ENCODE measurements at places on chromosomes 1 and 21. TPM values are rescaled to one million over a fixed set of nuclear protein-coding genes. Genes with fewer than 3 reads are reported as not detected.

DNA sequence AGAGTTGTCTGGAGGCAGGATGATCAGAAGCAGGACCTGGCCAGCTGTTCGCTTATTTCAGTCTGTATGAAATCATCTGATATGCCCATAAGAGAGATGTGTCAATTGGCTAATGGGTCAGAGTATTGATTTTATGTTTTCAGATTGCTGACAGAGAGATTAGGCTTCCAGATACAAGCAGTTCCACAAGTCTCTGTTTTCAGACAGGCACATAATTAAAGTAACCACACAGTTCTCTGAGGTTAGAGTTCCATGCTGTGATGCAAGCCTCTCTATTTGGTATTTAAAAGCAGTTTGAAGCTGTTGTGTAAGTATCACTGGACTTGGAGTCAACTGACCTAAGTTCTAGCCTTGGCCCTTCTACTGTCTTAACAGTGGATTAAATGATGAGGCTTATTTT is 50.1 kb downstream of the ATF6 start:
- no peak overlapping the region for H3K4me3 ChIP-seq
- H3K36me3 ChIP-seq, result peaks cover 11% of the 10 kb centered on the region
- H3K27ac ChIP-seq, result no peak overlapping the region
- H3K4me1 ChIP-seq, result peaks cover 7% of the 10 kb centered on the region
- H3K27me3 ChIP-seq, result no peaks in the 10 kb centered on the region

DNA sequence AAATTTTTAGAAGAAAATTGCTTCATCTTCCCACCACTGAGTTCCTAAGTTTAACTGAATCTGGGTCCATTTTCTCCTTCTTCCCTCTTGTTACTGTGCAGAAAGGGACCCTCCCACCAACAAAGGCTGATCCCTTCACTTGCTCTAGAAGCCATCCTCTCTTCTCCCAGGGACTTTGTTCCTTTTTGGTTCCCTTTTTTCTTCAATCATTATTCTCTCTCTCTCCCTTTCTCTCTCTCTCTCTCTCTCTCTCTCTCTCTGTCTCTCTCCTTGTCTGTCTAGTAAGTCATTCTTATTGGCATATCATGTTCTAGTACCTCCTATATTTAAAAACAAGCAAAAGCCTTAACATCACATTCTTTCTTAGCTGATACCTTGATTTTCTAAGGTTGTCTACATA is 31.7 kb upstream of the GADD45A start:
- H3K4me1 ChIP-seq, result peaks cover 6% of the 10 kb centered on the region
- H3K36me3 ChIP-seq, result peaks cover 2% of the 10 kb centered on the region
- H3K4me3 ChIP-seq, result no peak overlapping the region
- no peak overlapping the region for H3K27ac ChIP-seq
- H3K27me3 ChIP-seq, result peaks cover 29% of the 10 kb centered on the region

- peak overlapping the region; percentile 7 for H3K4me3 ChIP-seq
- peak; percentile 42 for DNase-seq
- no peaks in the 10 kb centered on the region for H3K36me3 ChIP-seq
- no peak overlapping the region for H3K27ac ChIP-seq
- H3K4me1 ChIP-seq, result peaks cover 9% of the 10 kb centered on the region
These were observed 27.4 kb upstream of the CTPS1 start for GRCh38 chr1:40951943-40952743.

DNA sequence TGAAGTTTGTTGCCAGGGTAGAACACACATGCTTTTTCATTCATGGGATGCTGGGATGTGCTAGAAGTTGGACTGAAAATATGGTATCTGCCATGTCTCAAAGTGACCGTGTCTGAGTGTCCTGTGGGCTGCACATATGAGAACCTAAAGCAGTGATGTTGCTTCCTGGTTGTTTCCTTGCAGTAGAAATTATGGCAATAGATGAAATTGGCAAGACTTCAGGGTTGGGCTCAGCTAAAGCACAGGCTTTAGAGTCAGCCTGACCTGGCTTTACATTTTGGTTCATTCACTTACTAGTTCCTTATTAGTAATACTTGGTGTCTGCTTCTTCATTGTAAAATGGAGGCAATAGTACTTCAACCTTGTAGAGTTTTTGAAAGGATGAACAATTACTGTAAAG is 2.2 kb downstream of the LAMC2 start:
- H3K4me1 ChIP-seq, result no peaks in the 10 kb centered on the region
- H3K27ac ChIP-seq, result no peak overlapping the region
- no peak overlapping the region for H3K4me3 ChIP-seq
- no peak for DNase-seq
- H3K36me3 ChIP-seq, result peaks cover 5% of the 10 kb centered on the region

- no peak overlapping the region for H3K4me3 ChIP-seq
- peaks cover 13% of the 10 kb centered on the region for H3K4me1 ChIP-seq
- peaks cover 13% of the 10 kb centered on the region for H3K27me3 ChIP-seq
- peaks cover 3% of the 10 kb centered on the region for H3K36me3 ChIP-seq
- no peak for DNase-seq
These were observed 22.1 kb downstream of the SOX13 start for GRCh38 chr1:204094856-204095634.

DNA sequence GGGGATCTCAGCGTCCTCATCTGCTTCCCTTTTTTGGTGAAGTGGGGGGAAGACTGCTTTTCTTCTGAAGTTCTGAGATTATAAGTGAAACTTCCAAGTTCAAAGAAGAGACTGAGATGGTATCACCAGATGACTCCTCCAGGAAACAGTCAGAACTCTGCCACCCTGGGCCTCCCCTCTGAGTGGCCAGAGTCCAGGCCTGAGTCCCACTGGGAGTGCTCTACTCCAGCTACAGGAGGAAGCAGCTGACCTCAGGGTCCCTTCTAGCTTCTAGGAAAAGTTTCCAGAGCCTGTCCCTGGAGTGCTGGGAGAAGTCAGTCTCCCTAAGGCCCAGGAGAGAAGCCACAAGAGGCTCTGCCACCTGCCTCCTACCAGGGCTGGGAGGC is 104.7 kb downstream of the CASZ1 start:
- peaks cover 20% of the 10 kb centered on the region for H3K4me1 ChIP-seq
- H3K27ac ChIP-seq, result no peak overlapping the region
- no peaks in the 10 kb centered on the region for H3K27me3 ChIP-seq

DNA sequence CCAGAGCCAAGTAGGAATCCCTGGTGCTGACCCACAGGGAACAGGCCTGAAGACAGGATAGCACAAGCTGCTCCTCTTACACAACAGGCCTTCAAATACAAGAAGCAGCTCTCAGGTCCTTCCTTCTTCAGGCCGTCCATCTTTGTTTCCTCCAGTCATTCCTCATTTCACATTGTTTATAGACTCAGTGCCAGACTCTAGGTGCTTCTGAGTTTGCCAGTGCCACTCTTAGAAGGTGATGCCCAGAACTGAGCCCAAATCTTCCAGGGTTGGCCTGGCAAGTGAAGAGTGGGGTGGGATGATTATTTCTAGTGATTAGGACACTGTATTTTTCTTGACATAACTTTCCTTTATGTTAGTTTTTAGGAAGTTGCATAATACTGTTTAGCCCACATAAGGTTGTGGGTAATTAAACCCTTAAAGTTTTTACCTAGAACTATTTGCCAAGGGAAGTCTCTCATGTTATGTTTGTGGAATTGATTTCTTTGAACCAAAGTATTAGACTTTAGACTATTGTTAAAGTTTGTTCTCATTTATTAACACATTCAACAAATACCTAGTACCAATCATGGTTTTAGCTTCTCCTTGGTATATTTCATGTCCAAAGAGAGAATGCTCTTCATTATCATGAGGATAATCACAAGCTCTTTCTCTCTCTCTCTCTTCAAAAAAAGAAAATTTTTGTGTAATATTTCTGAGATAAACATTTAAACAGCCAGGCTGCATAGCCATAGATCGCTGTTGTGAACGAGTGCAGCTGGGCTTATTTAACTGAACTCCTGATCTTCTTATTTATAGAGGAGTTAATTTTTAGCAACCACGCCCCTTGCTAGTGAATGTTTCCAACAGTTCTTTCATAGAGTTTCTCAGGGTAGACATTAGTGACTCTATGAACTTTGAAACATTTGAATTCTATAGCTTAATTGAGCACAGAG is 47.7 kb downstream of the PGM1 start:
- no peak overlapping the region for H3K4me3 ChIP-seq
- peaks cover 5% of the 10 kb centered on the region for H3K4me1 ChIP-seq
- no peak for DNase-seq
- no peak overlapping the region for H3K27ac ChIP-seq

GRCh38 chr1:89466307-89466930 is 58.2 kb upstream of the LRRC8B start:
- peaks cover 79% of the 10 kb centered on the region for H3K27me3 ChIP-seq
- peaks cover 15% of the 10 kb centered on the region for H3K4me1 ChIP-seq
- H3K27ac ChIP-seq, result no peak overlapping the region
- H3K36me3 ChIP-seq, result peaks cover 5% of the 10 kb centered on the region
- DNase-seq, result no peak

- no peaks in the 10 kb centered on the region for H3K36me3 ChIP-seq
- H3K4me3 ChIP-seq, result no peak overlapping the region
- DNase-seq, result no peak
- no peak overlapping the region for H3K27ac ChIP-seq
These were observed 321.1 kb downstream of the TGFB2 start for GRCh38 chr1:218666263-218666662.

- no peak overlapping the region for H3K27ac ChIP-seq
- H3K4me3 ChIP-seq, result no peak overlapping the region
- no peak for DNase-seq
- H3K4me1 ChIP-seq, result peaks cover 6% of the 10 kb centered on the region
- peaks cover 10% of the 10 kb centered on the region for H3K36me3 ChIP-seq
These were observed 5.7 kb downstream of the BCAR3 start for GRCh38 chr1:93675931-93676330.

DNA sequence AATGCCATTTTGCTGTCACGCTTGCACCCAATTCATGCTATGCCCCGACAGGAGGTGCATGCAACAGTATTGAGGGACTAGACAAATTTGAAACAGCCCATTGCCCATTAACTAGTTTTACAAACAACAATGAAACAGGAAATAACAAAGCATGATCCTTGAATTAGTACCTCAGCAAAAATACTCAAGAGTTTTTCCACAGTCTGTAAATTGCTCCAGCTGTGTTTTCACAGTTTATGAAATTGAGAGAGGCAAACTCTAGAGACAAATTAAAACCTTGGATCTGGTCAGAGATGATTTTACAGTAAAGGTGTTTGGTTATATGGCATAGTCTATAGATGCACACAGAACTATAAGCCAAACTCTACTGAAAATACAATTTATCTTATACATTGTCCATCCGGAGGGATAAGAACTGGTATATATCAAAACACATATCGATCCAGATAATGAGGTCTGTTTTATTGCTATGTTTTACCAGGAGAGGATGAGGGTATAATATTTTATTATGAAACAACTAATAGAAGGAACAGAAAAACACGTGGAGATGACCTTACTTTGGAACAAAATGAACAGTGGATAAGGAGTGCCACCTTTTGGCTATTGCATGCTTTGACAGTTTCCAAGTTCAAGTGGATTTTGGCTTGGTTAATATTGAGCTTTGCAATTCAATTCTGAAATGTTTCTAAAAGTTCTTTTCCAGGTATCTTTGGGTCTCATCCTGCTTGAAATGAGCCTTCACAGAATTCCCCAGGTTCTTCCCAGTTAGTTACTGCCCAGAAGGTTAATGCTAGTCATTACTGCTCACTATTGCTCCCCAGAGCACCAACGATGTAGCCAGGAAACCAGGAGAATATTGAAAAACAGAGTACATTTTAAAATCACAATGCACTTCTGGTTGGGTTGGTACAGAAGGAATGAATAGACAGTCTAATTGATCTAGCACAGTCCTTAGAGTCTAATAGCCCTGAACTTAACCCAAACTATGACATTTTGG is 45.7 kb downstream of the ZC3H11B start:
- no peaks in the 10 kb centered on the region for H3K4me1 ChIP-seq
- H3K36me3 ChIP-seq, result no peaks in the 10 kb centered on the region
- no peak overlapping the region for H3K4me3 ChIP-seq

DNA sequence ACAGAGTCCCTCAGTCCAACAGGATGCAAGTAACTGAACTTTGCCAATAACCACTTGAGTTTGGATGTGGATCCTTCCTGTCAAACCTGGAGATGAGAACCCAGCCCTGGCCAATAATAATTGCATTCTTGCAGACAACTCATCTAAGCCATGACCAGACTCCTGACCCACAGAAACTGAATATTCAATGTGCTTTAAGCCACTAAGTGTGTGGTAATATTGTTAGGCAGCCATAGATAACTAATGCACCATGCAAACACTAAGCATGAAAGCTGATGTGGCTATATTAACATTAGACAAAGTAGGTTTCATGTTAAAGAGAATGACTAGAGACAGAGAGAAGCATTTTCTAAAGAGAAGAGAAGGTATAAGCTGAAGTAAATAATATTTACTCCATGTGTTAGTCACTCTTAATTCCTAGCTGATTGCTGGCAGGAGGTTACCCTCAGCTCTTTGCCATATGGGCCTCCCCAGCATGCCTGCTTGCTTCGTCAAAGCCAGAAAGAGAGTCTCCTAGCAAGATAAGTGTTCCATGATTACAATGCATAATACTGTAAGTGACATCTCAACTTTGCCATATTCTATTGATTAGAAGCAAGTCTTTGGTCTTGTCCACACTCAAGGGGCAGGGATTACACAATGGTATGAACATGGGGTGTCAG is 276.4 kb upstream of the PLXNA2 start:
- no peaks in the 10 kb centered on the region for H3K36me3 ChIP-seq
- no peak overlapping the region for H3K4me3 ChIP-seq

DNA sequence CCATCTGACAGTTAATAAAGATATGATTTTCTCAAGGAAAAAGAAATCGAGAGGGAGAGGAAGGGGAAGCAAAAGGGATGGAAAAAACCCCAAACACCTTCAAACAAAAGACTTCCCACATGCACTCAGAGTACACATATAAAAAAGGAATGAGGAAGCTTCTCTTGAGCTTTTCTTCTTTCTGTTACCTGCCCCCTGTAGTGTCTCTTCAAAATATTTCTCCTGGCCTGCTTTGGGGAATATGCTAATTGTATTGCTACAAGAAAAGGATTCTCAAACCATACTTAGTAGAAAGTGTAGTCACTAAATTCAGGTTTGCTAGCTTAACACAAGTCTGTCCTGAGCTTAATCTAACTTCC is 58.7 kb downstream of the KIF14 start:
- DNase-seq, result no peak
- no peaks in the 10 kb centered on the region for H3K27me3 ChIP-seq
- H3K4me1 ChIP-seq, result peaks cover 2% of the 10 kb centered on the region
- H3K4me3 ChIP-seq, result no peak overlapping the region

- H3K36me3 ChIP-seq, result peaks cover 7% of the 10 kb centered on the region
- H3K27me3 ChIP-seq, result no peaks in the 10 kb centered on the region
- no peak overlapping the region for H3K4me3 ChIP-seq
- peaks cover 2% of the 10 kb centered on the region for H3K4me1 ChIP-seq
These were observed 25.7 kb downstream of the DNAJC11 start for GRCh38 chr1:6675941-6676340.

GRCh38 chr1:171772312-171772711 is 9.1 kb upstream of the METTL13 start:
- H3K36me3 ChIP-seq, result peaks cover 5% of the 10 kb centered on the region
- H3K4me3 ChIP-seq, result no peak overlapping the region
- no peak for DNase-seq

- H3K36me3 ChIP-seq, result no peaks in the 10 kb centered on the region
- peak overlapping the region; percentile 94 for H3K27ac ChIP-seq
- H3K27me3 ChIP-seq, result no peaks in the 10 kb centered on the region
These were observed 39.3 kb upstream of the EPS8L3 start for GRCh38 chr1:109802901-109803561.

TIE1 gene
- not detected for total RNA-seq

ETV3 gene
- 78.2 TPM for total RNA-seq

OR2L2 gene
- 0.22 TPM for total RNA-seq

TSPEAR gene
- total RNA-seq, result not detected

AMY1C gene
- not detected for total RNA-seq

TCP10L gene
- total RNA-seq, result 0.57 TPM

THRAP3 gene
- 76.3 TPM for total RNA-seq

CNR2 gene
- total RNA-seq, result 0.85 TPM

Data from T-helper 17 cell (primary cell).